Heart right ventricle (tissue), 16 donors: ENCODE measurements at places on chromosomes 4 and X. TPM values are rescaled to one million over a fixed set of nuclear protein-coding genes. Genes with fewer than 3 reads are reported as not detected.

- no peak for DNase-seq
Measured at GRCh38 chr4:184958923-184959210, 59.4 kb upstream of the HELT start.

DNA sequence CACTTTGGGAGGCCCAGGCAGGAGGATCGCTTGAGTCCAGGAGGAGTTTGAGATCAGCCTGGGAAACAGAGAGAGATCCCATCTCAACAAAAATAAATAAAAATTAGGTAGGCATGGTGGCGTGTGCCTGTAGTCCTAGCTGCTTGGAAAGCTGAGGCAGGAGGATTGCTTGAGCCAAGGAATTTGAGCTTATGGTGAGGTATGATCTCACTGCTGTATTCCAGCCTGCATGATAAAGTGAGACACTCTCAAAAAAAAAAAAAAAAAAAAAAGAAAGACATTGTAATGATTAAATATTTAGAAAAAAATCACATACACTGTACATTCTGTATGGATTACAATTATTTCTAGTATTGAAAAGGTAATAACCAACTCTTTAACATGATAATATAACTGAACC, 87.1 kb downstream of the SLIT2 start:
- no peak for DNase-seq

- no peak for DNase-seq
Measured at GRCh38 chr4:174210354-174210753, 73.1 kb downstream of the FBXO8 start.

DNA sequence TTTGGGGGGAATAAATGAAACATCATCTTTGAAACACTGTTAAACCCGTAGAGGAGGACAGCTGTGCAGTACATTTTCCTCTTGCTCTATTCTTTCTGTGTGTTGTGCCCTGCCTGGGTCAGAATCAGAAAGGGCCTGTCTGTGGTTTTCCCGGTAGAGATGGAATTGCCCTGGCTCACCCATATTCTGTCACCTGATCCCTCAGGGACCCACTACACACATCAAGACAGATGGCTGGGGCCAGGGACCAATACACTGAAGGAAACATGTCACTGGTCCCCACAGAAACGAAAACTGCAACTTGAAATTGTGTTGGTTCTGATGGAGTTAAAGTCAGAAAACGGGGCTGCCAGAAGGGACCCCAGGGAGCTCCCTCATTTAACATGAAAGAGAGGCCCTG, 114.9 kb downstream of the ZNF827 start:
- DNase-seq, result no peak

GRCh38 chr4:137203601-137204000, 328.7 kb downstream of the PCDH18 start:
- DNase-seq, result no peak

GRCh38 chr4:91894006-91894405, 409.8 kb upstream of the GRID2 start:
- no peak for DNase-seq

GRCh38 chr4:170849969-170850368, 760.2 kb upstream of the AADAT start:
- no peak for DNase-seq

GRCh38 chr4:8819473-8820177, 52.0 kb downstream of the HMX1 start:
- DNase-seq, result no peak

DNA sequence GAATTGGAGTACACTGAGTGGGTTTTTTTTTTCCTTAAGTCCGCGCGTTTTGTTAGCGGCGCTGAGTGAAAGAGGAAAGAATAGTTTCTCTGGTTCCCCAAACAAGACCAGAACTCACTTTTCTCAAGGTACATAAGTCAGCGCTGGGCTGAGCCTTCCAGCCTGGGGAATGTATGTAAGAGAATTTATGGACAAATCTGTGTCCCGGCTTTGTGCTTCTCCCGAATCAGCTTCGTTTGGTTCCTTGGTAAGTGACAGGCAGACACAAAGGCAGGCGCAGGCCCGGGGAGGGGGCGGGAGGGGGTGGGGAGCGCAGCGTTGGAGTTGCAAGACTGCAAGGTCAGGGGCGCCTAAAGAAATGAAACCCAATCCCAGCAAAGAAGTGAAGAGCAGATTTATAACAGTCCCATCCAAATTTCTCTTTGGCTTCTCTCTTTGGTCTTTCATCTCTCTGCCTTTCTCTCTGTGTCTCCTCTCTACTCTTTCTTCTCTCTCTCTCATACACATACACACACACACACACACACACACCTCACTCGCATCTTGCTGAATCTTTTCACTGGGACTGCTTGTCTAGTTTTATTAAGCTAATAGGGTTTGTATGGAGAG, 981 bp downstream of the TET2 start:
- no peak for DNase-seq

- no peak for DNase-seq
Measured at GRCh38 chr4:126441173-126442035, 1126.6 kb downstream of the FAT4 start.

DNA sequence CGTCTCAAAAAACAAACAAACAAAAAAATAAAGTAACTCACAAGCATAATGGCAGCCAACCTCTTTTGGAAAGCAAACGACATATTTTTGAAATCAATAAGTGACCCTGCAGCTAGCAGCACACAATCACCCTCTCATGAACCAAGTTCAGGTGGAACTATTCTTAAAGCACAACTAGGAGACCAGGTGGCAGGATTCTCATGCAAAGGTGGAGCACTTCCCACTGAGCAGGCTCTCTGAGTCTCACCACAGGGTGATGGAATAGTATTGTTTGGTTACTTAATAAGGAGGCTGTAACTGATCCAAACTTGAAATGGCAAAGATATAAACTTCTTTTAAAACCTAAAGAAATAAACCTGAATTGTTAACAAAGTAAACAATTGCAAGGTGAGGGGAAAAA, 1293.1 kb downstream of the PCDH19 start:
- DNase-seq, result no peak

DNA sequence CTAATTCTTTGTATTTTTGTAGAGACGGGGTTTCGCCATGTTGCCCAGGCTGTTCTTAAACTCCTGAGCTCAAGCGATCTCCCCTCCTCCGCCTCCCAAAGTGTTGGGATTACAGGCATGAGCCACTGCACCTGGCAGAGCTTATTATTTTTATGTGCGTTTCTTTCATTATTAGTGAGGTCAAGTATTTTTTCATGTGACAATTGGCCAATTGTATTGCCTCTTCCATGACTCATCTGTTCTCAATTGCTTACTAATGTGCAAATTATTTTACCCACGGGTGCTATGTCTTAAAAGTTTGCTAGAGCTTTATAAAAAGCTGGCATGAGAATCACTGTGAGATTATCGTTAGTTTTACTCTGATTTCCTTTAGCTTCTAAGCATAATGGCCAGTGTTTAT, 13.0 kb upstream of the ARX start:
- DNase-seq, result no peak

- DNase-seq, result no peak
Measured at GRCh38 chr4:42480717-42481116, 83.4 kb downstream of the SHISA3 start.

DNA sequence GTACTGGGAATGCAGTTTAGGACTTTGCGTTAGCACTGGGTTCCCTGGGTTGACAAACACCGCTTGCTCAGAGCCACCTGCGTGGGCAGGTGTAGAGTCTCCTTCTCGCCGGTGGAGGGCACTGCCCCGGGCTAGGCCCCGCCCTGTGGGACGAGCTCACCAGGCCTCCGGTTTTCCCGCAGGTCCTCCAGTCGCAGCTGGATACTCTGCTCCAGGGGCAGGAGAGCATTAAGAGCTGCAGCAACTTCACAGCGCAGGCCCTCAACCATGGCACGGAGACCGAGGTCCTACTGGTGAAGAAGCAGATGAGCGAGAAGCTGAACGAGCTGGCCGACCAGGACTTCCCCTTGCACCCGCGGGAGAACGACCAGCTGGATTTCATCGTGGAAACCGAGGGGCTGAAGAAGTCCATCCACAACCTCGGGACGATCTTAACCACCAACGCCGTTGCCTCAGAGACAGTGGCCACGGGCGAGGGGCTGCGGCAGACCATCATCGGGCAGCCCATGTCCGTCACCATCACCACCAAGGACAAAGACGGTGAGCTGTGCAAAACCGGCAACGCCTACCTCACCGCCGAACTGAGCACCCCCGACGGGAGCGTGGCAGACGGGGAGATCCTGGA, 49.2 kb upstream of the MND1 start:
- no peak for DNase-seq

DNA sequence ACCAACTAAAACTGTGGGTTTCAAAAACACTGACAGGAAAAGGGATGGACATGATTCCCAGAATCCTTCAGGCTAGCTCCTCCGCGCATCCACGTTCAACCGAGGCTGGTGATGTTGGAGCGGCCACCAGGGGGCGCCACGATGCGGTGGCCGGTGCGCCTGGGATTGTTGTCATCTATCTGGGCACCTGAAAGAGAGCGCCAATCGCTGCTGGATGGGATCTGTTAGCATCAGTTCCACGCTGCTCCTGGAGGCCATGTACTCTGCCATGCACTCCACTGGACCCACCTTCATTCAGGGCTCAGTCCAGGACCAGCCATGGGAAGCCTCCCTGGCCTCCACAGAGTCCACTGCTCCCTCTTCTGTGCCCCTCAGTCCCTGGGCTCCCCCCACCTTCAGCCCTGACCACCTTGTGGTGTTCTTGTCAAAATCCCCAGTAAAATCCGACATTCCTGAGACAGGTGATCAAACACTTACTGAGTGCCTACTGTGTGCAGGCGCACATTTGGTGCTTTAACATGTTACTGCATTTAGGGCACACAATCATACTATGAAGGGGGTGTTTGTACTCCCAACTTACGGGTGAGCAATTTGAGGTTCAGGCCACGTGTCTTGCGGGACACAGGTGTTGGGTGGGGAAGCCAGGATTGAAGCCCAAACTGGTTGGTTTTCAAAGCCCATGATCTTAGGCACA, 71.1 kb downstream of the CRMP1 start:
- no peak for DNase-seq

GRCh38 chr4:98469771-98470170, 188.6 kb downstream of the TSPAN5 start:
- no peak for DNase-seq

DNA sequence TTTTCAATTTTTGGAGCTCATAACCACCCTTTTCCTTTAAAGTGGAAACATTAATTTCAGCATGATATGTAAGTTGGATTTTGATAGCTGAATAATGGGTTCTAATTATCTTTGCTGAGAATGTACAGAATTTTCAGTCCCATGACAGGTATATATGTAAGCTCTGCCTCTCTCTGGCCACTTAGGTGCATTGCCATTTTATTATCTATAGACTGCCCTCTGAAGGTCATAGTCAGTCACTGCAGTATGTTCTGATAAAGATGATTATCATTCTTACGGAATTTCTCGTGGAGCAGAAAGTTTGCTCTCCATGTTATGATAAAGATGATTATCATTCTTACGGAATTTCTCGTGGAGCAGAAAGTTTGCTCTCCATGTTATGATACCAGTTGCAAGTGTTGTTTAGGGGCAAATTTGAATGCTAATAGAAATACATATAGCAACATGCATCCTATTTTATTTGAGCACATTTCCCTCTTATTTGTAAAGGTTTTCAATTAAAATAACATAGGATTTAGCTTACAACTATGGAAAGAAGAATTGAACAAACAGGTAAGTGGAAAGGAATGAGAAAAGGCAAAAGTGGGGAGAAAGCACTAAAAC, 10.4 kb downstream of the AFP start:
- DNase-seq, result no peak

- no peak for DNase-seq
Measured at GRCh38 chr4:87025614-87026041, 90.8 kb downstream of the AFF1 start.

DNA sequence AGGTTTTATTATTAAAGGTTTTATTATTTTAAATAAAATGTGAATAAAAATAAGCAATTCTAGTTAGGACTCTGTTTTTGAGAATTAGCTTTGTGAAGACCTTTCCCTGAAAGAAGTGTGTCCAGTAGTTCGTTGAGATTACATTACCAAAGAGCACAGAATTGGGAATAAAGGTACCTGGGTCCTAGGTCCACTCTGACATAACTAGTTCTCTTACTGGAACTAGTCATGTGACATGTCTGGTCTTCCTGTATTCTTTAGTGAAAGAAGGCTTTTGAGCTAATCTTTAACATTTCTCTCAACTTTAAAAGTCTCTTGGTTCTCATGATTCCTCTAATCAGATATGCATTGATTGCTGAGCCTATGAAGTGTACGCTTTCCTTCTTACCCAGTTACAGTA, 292.0 kb upstream of the SMIM31 start:
- no peak for DNase-seq

GRCh38 chr4:172578712-172579111, 589.9 kb upstream of the GALNT7 start:
- no peak for DNase-seq

DNA sequence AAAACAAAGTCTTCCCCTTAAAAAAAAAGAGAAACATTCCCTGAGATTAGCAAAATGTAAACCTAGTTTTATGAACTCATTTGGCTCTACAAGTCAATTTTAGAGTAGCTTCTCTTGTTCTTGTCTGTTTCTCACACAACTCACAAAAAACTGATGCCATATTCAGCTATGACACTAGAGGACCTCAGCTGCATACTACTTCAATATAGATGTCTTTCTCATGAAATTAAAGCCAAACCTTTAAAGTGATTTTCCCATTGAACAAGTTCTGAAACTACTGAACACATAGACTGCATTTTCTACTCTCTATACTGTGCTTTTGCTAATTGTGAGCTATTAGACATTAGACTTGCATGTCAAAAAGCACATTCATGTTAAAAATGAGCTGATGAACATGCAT, 49.8 kb downstream of the TBCK start:
- no peak for DNase-seq

NDUFB11 gene
- 155 TPM for polyA plus RNA-seq

TMEM271 gene
- not detected for polyA plus RNA-seq

SASH3 gene
- 0.88 TPM for polyA plus RNA-seq

AKAP17A gene
- 21.1 TPM for polyA plus RNA-seq

VEGFC gene
- polyA plus RNA-seq, result 5.4 TPM

STARD8 gene
- 7.4 TPM for polyA plus RNA-seq

VMA21 gene
- 4.3 TPM for polyA plus RNA-seq

GK2 gene
- polyA plus RNA-seq, result not detected

CSN1S1 gene
- not detected for polyA plus RNA-seq

FREM3 gene
- polyA plus RNA-seq, result not detected

PRKX gene
- 2.3 TPM for polyA plus RNA-seq

TXK gene
- 0.88 TPM for polyA plus RNA-seq

PDE5A gene
- polyA plus RNA-seq, result 4.3 TPM

ENAM gene
- polyA plus RNA-seq, result 0.49 TPM

ADH1A gene
- not detected for polyA plus RNA-seq

NUDT6 gene
- polyA plus RNA-seq, result 25.1 TPM

ADGRA3 gene
- polyA plus RNA-seq, result 4.9 TPM
